ENCODE measurements at places on chromosomes 6 and 20.

DNA sequence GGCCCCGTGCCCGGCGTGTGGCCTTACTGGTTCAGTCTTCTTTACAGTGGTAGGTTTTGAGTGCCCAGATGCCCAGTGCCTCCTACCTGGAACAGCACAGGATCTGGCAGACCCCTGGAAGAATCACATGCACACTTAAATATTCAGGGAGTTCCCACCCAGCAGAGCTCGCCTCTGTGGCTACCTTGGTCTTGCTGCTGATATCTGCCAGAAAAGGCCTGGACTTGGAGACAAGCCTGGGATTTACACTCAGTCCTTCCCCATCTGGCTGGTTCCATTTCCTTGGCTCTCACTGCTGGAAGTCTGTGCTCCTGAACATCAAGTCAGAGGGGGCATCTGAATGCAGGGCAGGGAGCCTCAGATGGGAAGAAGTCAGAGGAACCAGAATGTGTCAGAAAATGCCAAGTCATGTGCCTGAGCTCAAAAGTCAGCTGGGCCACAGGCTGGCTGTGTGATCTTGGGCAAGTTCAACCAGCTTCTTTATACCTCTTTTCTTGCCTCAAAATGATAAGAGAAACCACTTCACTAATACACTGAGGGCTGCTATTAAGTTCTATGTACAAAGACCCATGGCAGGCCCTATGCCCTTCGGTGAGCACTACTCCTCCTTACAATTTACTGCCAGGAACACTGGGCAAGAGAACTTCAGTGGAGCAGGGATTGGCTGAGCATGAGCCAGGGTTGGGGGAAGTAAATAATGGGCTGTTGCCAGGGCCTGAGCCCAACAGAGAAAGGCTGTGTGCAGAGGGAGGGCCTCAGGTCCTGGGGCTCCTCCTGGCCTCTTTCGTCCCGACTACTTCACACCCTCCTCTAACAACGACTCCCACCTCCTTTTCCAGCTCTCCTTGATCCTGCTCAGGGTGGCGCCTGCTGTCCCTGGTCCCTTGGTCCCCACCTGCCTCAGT is 158.1 kb upstream of the PROKR2 start:
- DNase-seq, result no peak

GRCh38 chr6:162478192-162478671 is 249.3 kb downstream of the PRKN start:
- no peak for DNase-seq

GRCh38 chr6:73258721-73259120 is 4.3 kb downstream of the KHDC1 start:
- DNase-seq, result no peak

DNA sequence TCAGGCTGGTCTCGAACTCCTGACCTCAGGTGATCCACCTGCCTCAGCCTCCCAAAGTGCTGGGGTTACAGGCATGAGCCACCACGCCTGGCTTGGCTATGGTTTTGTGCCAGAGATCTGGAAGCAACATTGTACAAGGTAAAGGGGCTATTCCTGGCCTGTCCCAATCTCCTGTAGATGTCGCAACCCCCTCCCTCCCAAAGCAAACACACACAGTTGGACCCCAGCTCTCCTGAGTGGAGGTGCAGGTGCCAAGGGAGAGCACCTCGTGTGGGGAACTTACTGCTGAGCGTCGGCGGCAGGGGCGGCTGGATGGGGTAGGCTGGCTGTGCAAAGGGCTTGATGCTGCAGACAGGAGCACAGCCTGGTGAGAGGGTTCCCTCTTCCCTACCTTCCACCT is 8.8 kb downstream of the RPL10A start:
- DNase-seq, result no peak

DNA sequence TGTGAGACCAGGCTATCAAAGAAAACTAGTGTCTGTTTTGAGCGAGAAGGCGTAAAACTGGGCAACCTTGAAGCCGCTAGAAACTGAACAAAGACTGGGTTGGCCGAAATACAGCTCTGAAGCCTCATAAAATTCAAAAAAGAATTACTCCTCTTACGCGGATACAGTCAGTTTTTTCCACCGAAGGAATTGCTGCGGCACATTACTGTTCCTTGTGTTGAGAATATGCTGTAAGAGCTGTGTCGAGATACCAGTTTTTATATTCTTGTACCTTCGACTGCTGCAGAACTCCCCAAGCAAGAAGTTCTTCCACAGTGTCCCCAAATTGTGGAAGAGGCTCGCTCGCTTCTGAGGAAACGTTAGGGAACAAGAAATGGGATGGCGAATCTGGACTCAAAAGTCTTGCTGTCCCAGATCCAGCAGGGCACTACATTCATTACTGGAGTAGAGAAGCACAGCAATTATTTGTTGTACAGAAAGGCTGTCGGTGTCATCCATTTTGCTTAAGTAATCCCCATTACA is 523 bp upstream of the COX7A2 start:
- DNase-seq, result no peak

- DNase-seq, result no peak
Measured at GRCh38 chr20:10864076-10864672, 190.4 kb upstream of the JAG1 start.

DNA sequence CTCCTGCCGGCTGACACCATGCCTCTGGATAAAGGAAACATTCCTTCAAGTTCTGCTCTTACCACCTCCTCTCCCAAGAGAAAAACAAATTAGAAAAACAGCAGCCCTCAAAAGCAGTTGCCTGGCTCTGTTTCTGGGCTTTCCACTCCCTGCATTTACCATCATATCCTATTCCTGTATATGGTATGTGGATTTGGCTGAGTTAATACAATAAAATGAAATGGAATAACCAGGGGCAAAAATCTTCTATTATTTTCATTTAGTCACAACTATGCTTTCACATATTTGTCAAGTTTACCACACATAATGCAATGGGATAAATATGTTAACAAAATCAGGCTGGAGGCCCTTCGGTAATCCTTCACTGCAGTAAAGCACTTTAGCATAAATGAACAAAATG is 34.3 kb downstream of the COL12A1 start:
- no peak for DNase-seq

DNA sequence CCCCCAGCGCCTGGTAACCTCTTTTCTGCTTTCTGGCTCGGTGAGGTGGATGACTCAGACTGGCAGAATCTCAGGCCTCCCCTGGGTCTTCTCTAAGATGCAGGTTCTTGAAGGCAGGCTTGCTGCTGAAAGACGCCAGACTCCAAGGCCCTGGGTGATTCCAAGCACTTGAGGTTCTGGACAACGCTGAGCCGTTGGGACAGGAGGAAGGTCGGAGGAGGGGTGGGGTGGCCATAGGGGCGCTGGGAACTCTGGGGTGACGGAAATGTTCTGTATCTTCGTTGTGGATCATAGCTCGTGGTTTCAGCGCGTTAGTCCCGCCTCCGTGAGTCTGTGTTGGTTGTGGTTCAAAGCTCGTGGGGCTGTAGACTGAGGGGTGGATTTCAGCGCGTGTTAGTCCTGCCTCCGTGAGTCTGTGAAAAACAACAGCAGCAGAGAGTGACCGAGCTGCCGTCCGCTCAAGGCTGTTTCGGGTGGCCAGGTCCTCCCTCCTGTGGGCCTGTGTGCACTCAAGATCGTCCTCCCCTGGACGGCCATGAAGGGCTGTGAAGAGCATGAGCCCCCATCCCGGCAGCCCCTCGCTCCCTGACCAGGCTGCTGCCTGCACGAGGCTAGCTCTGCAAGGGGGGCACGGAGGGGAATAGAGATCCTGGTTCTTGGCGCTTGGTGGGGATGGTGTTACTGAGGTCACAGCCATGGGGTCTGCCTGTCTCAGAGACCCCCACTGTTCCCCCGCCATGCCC is 7.7 kb downstream of the NTSR1 start:
- no peak for DNase-seq

- DNase-seq, result no peak
Measured at GRCh38 chr20:23856736-23857135, 22.8 kb downstream of the CST5 start.

- no peak for DNase-seq
Measured at GRCh38 chr20:13183005-13183404, 38.1 kb upstream of the ISM1 start.

DNA sequence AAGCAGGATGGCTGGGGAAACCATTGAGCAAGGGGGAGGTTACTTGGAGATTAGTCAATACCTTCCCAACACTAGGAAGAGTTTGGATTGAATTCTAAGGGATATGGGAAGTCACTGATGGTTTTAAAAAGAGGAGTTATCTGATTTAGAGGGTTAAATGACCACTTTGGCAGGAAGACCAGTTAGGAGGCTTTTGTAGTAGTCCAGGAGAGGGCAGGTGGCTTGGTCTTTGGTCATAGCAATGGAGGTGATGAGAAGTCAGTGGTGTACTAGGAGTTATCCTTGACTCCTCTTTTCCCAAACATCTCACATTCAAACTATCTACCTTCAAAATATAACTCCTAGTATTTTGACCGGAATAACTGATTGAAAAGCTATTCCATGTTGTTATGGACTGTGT is 644.1 kb downstream of the UTRN start:
- no peak for DNase-seq

DNA sequence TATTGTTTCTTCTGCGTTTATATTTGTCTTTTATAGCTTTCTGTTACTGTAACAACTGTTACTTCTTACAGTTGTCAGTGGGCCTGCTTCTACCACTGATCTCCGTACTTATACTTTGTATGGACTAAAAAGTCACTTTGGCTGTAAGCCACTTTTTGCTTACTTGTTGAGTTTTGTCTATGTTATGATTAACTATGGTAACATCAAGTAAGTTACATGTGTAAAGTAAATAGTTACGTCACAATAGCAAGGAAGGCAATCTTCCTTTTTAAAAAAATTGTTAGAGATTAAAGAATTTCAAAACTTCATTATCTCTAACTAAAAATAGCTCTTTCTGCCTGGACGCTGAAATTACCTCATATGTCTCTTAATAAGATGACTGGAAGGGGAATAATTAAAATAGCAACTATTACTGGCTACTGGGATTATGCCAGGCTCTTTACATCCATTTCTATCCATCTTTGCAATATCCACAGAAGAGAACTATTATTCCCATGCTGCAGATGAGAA is 10.9 kb downstream of the TFB1M start:
- DNase-seq, result no peak

DNA sequence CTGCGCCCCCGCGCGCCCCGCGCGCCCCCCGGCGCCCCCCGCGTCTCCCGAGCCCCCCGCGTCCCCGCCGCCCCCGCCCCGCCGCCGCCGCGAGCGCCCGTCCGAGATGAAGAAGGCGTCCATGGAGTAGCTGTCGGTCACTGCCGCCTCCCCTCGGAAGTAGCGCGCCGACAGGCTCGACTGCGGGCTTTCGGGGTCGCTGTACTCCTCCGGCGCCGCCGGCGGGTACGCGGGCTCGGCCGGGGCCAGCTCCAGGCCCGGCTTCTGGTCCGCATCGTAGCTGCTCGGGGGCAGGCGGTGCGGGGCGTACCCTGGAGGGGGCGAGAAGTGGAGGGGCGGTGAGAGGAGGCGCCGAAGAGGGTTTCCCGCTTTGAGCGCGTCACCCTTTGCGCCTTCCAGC is 11.2 kb upstream of the SRXN1 start:
- DNase-seq, result no peak

GRCh38 chr6:135043846-135044245 is 10.8 kb downstream of the HBS1L start:
- DNase-seq, result no peak

GRCh38 chr20:52305024-52305645 is 113.6 kb upstream of the ZFP64 start:
- no peak for DNase-seq

GRCh38 chr6:13289789-13290318 is 38.5 kb downstream of the TBC1D7 start:
- DNase-seq, result no peak

All from hippocampal formation (tissue), 2 donors.